ENCODE measurements at places on chromosomes 4 and X. TPM values are rescaled to one million over a fixed set of nuclear protein-coding genes. Genes with fewer than 3 reads are reported as not detected.
A peak's percentile ranks its signal among the peaks of the same experiment; 100 is the strongest.

- no peak for DNase-seq
Measured at GRCh38 chr4:152033621-152034020, 272.8 kb upstream of the GATB start.

GRCh38 chr4:84151574-84151973 lies 347.5 kb downstream of the NKX6-1 start:
- no peak for DNase-seq

GAGE12E gene
- total RNA-seq: not detected

SSX3 gene
- not detected for total RNA-seq

DNA sequence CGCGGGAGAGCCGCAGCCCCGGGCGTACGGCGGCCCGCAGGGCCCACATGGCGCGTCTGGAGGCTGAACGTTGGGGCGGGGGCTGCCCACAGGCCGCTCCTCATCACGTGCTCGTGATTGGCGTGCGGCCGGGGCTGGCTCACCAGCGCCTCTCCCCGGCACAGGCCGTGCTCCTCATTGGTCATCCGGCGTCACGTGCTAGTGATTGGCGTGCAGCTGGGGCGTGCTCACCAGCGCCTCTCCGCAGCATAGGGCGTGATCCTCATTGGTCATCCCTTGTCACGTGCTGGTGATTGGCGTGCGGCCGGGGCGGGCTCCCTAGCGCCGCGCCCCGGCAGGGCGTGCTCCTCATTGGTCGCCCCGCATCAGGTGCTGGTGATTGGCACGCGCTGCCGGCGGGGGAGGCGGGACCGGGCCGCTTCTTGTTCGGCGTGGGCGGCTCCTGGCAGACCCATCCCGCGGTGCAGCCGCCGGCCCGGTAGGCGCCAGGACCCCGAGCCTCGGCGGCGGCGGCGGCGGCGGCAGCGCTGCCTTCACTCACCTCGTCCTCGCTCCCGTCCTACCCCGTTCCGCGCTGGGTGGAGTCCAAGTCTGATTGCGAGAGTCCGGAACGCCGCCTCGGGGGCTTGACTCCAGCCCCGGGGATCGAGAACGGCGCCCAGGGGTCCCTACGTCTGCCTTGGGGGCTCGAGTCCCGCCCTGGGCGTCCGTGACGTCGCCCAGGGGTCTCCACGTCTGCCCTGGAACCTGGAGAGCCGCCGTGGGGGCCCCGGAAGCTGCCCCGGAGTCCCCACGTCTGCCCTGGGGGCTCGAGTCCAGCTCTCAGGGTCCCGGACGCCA lies at the start of gene GTPBP6:
GTPBP6 (minus strand) TSS at position 58 of the 840 bp plus-strand sequence; CDS start at position 49, 9 bp downstream.
- peak; percentile 93 for DNase-seq

Measured in neural crest cell (in vitro differentiated cells).